ENCODE measurements at places on chromosomes 7 and 10. TPM values are rescaled to one million over a fixed set of nuclear protein-coding genes. Genes with fewer than 3 reads are reported as not detected.

RALA gene
- 42.4 TPM for polyA plus RNA-seq

GRCh38 chr10:1461016-1461415, 276.3 kb downstream of the ADARB2 start:
- DNase-seq, result no peak

- DNase-seq, result no peak
These were observed 35.4 kb upstream of the FAM133B start for GRCh38 chr7:92625617-92626016.

IGFBP1 gene
- 2.7 TPM for polyA plus RNA-seq

SLC25A40 gene
- polyA plus RNA-seq, result 10.1 TPM

- DNase-seq, result no peak
These were observed 19.7 kb downstream of the ESYT2 start for GRCh38 chr7:158809596-158809995.

DNA sequence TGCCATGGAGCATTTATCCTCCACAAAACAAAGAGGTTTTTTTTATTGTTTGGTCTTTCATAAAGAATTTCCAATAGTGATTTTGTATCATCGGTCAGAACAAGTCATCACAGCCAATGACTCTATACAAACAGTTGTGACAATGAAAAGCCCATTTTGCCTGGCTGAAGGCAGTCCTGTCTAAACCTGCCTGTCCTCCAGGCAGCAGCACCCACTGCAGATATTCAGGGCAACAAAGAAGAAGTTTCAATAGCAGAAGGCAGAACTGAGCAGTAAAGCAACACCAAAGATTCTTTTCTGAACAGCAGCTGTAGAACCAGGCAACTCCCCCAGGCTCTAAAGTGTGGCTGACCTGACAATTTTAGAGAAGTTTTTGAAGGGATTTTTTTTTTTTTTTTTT, 169.4 kb downstream of the FGFR2 start:
- no peak for DNase-seq

DNA sequence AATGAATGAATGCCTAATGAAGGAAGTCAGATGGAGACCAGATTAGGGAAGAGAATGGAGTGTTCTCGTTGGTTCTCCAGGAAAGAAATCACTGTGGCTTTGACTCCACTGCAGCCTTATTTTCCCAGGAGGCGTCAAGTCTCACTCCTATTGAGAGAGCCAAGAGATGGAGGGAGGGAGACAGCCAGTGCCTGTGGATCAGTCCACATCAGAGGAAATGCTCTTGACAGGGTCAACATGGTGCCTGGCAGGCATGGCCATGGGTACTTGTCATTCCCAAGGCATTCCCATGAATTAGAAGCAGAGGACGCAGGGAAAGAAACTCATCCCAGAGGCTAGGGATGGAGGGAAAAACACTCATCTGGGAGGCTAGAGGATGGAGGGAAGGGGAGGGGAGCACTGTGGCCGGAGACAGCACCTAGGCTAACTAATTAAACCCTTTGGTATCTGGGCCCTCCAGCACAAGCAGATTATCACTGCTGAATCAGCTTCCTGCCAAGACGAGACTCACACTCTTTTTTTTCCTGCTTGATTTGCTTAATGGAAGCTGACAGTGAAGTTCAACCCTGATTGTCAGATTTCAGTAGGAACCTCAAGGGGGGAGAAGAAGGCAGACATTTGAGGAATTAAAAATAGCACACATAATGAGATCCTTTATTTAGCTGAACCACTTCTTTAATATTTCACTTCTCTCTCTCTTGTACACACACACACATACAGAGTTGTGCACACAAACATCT, 1233.2 kb upstream of the AUTS2 start:
- no peak for DNase-seq

- no peak for DNase-seq
These were observed 5.9 kb downstream of the CPA2 start for GRCh38 chr7:130272381-130273080.

GRCh38 chr7:46839651-46840050, 742.3 kb downstream of the TNS3 start:
- DNase-seq, result no peak
